H4 (cell line): ENCODE measurements at places on chromosomes 5 and 9. TPM values are rescaled to one million over a fixed set of nuclear protein-coding genes. Genes with fewer than 3 reads are reported as not detected.

- no peak for DNase-seq
Measured at GRCh38 chr5:2876183-2876582, 124.7 kb upstream of the IRX2 start.

DNA sequence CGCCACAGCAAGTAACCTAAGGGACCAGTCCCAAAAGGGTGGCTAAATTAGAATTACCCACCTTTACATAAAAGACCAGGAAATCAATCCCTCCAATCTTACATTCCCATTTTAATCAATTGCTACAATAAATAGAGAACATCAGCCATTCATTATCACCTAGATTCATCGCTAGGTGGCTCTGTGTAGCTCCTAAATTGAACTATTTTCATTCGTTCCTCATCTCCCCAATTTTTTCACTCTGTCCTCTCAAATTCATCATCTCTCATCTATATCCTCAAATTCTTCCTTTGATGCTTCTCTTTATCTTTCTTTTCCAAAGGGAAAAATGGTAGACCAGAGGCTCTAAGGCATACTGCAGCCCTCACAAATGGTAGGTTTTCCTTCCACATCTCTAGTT is 108.2 kb upstream of the TNC start:
- no peak for DNase-seq

DNA sequence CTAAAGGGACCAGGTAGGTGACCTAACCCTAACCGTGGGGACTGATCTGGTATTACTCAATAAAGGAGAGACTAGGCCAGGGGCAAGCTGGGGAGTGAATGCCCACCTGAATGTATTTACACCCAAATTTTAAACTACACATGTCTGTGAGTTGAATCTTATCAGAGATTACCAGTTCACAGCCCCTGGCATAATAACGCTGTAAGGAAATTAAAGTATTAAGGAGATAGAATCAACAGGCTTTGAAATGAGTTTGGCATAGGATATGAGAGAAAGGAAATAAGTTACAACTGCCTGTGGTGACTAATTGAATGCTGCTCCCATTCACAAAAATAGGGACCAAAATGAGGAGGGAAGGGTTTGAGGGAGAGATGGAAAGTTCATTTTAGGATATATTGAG is 593.3 kb downstream of the CSNK1G3 start:
- DNase-seq, result no peak

DNA sequence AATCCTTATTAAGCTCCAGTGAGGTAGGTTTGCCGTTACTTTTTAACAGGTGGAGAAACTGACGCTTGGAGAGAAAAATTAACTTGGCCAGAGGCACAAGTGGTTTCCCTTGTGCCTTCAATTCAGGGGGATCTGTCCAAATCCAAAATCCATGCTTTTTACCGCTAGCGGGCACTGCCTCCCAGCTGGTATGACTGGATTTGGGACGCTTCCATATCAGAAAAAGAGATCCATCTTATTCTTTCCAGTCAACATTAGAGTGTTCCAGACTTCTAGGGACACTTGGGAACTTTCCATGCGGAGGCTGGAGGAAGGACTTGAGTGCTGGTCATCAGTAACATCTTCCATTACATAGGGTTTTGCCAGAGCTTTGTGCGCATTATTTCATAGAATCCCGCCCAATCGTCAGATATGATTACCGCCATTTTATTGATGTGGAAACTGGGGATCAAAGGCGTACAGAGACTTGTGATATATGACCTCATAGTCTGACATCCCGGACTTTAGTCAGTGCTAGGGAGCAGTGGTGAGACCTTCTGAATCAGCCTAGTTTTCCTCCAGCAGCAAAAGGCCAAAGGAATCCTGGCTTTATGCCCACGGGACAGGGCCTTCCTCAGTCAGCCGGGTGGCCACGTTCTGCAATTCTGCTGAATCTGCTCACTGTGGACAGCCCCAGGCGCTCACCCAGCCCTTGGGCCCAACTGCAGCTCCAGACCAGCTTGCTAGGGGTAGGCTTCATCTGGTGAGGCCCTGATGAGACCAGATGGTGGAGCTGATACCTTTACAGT is 1.1 kb upstream of the GNPDA1 start:
- DNase-seq, result no peak

DNA sequence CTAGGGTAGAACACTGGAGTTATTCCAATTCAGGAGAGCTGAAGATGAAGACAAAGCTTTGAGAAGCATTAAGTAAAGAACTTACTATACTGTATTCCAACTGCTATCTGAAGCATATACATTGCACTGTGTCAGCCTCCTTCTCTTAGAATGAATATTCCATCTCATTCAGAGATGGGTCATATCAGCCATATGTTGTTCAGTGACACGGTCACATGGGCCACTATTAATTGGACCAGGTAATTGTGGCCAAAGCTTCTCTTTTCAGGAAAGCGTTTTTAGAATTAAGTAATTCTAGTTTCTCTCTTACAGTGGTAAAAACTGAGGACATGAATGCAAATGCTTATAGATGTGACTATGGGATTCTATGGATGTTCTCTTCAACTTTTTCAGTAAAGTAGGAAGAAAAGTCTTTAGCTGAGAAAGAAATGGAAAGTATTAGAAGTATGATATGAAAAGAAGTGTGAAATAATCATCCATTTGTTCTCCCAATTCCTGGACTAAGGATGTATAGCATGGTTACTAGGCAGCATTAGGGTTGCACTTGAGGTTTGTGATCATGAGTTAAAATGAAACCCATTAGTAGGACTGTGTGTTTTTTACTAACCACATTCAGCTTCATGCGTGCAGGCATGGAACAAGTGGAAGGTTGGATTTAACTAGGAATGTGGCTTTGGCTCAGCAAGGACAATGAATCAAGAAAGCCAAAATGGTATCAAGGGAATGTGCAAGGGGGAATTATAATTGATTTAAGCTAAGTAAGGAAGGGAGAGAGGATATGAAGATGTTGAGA is 40.9 kb downstream of the CETN3 start:
- no peak for DNase-seq

DNA sequence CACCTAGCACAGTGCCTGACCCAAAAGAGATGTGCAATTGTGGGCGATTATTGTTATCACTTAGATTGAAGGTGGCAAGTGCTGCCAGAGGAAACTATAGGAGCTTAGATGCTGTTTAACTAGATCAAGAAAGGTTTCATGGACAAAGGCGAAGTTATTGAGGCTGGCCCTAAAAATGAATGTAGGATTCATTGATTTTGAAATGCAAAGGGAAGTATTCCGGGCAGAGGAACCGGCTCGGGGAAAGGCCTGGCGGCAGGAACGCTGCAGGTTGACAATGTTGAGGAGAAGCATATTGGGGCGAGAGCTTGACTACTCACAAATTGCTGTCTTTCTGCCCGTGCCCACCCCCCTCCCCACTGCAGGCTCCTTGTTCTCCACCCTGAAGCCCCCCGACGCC is 37.4 kb upstream of the TTC1 start:
- no peak for DNase-seq

The C1QTNF2 gene
- total RNA-seq, result 2.2 and 2.6 TPM in 2 replicates

The GPR151 gene
- total RNA-seq, result not detected in 2 replicates

GRCh38 chr5:122661496-122662180 is 113.2 kb upstream of the SNX2 start:
- no peak for DNase-seq

- no peak for DNase-seq
Measured at GRCh38 chr5:180387798-180388197, 34.7 kb upstream of the GFPT2 start.

The CCIN gene
- total RNA-seq, result 0.17 TPM in 1 of 2 replicates, not detected in the other

DNA sequence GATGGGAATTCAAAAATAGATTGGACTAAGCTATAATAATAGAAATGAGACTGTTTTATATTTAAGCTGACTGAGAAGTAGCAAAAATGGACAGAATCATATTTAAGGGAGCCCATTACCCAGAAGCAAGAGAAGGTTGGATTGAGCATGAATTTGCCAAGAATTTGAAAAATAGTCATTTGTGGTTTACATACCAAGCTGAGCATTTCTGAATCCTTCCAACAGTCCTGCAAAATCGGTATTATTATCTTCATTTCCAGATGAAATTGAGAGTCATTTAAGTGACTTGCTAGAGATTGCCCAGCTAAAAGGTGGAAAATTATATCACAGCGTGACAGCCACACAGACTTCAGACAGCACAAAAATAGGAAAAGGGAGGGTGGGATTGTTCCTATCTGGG is 48.4 kb downstream of the TNFSF15 start:
- DNase-seq, result no peak

- no peak for DNase-seq
Measured at GRCh38 chr5:67488885-67489284, 292.3 kb upstream of the CD180 start.

DNA sequence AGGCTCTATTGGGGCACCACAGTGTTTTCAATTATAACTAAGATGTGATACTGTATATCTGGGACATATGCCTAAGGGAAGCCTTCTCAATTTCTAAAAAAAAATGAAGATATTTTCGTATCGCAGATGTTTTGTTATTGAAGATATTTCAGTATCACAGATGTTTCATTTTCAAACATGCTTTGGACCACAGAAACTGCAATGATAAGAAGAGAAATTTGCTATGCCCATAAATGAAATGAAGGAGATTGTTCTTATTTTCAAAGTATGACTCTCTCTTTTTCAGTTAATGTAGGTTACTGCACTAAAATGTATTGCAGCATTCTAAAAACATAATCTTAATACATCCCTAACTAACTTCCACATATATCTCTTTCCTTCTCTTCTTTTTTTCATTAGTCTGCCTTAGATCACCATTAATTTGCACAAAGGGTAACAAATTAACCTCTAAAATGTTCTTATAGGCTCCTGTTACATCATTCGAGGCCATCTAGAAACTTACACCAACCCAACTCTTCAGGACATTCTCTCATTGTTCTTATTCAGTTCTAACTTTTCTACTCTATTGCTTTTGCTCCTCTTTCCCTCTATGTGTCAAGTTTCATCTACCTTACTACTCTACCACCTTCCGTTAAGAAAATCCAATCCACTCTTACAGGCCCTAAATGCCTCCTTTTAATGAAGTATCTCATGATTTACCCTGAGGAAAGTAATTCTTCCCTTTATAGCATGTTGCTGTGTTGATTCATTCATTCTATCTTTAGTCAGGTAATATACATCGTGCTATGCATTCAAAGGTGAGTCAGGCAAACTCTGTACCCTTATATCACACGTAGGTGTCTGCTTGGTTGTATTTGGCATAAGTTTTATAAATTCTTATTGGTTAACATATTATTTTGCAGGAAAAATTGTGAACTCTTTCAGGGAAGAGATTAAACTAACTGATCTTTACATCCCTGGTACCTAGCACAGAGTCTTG is 70.5 kb downstream of the ST8SIA4 start:
- DNase-seq, result no peak

The CCDC171 gene
- 1.8 and 2.2 TPM in 2 replicates for total RNA-seq

GRCh38 chr5:115460472-115460871 is 84.1 kb downstream of the FEM1C start:
- peak; percentile 21 for DNase-seq

The STKLD1 gene
- 0.62 and 1.0 TPM in 2 replicates for total RNA-seq
